ENCODE measurements at places on chromosomes 2 and 18. TPM values are rescaled to one million over a fixed set of nuclear protein-coding genes. Genes with fewer than 3 reads are reported as not detected.
A peak's percentile ranks its signal among the peaks of the same experiment; 100 is the strongest.

The GCG gene
- total RNA-seq = not detected

The TMEM178A gene
- total RNA-seq = 0.66 TPM

The EPHA4 gene
- total RNA-seq = 2.0 TPM

- DNase-seq = no peak
Observed at GRCh38 chr18:11607906-11608305, 1.5 kb upstream of the SLC35G4 start.

DNA sequence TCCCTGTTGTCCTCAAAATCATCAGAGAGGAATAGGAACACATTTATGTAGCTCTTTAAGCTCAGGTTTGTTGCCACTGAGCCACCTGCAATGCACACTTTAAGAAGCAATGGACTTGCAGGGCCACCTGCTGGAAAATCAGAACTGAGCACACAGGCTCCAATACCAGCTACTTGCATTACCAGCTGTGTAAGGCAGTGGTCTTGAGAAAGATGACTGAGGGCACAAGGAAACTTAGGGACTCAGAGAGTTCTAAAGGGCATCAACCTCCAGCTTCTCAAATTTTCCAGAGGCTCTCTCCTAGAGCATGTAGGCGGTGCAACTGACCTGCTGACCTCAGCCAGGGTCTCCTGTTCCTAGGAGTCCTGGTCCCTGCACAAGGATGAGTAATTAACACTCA, 2.5 kb upstream of the CNDP2 start:
- DNase-seq = peak; percentile 58

DNA sequence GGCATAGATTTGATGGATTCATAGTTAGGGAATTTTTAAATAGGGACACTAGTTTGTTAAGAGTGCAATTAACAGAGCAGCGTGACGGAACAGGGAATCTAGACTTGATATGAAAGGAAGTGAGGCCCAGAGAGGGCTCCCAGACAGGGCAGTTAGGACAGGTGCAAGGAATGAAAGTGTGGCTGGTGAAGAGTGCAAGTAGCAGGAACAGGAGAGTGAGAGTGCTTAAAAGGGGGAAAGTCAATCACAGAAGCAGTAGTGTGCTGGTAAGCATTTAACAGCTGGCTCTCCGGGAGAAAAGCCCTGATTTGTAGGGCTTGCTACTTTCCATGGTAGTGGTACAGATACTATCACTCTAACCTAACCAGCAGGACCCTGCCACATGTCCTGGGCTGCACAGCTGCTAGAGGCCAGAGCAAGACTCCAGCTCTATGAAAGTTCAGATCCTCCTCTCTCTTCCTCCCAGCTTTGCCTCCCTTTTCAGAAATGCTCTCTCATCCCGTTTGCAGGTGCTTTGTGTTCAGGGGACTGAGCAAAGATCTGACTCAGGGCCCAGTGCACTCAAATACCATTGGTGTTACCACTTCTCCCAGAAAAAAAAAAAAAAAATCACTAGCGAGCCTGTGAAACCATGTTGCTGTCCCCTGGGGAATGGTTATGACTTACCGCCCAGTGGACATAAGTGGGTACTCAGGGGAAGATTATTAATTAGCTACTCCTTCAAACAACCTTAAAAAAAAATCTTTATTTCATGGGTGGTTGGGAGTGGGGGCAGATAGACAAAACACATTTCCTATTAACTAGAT, 18.1 kb upstream of the GCFC2 start:
- no peak for DNase-seq

GRCh38 chr18:51754566-51754965, 557.1 kb upstream of the MEX3C start:
- DNase-seq = no peak
